ENCODE measurements at places on chromosomes 16 and 17. TPM values are rescaled to one million over a fixed set of nuclear protein-coding genes. Genes with fewer than 3 reads are reported as not detected.

DNA sequence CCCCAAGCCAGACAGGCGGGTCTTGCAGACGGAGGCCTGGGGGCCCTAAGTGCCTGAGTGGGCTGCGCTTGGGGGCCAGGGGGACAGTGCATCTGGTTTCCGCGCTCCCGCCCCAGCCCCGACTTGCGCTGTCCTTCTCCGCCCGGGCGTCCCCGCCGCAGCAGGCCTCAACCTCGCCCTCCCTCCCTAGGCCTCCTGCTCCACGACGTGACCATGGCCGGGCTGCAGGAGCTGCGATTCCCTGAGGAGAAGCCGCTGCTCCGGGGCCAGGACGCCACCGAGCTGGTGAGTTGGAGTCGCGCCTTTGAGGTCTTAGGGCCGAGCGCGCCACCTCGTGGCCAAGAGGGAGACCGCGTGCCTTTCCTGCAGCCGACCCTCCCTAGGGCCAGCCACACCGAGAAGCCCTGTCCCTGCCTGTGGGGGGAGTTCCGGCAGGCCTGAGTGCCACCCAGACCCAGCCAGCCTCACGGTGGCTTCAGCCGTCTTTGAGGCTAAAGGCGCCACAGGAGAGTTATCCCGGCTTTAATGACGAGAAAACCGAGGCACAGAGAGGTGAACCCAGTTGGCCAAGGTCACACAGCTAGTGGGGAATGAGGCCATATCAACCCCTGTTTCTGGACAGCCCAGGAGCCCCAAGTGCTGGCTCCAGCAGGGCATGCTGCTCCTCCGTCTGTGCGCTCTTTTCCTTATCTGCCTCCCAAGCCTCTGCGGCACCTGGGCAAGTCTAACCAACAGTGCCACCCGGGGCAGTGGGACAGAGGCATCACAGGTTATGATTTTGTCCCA is 12.2 kb upstream of the NDRG4 start:
- DNase-seq = peak; percentile 52

GRCh38 chr16:11636172-11636721 is 32.0 kb upstream of the SNN start:
- no peak for DNase-seq

GRCh38 chr17:57750109-57750871 is 5.2 kb upstream of the CCDC182 start:
- DNase-seq = no peak

GRCh38 chr17:57466017-57466471 is 209.7 kb downstream of the MSI2 start:
- no peak for DNase-seq

Gene POLG2
- 16.2 TPM for total RNA-seq

- DNase-seq = peak; percentile 18
Observed at GRCh38 chr17:7862692-7863437, 5.1 kb downstream of the CYB5D1 start.

DNA sequence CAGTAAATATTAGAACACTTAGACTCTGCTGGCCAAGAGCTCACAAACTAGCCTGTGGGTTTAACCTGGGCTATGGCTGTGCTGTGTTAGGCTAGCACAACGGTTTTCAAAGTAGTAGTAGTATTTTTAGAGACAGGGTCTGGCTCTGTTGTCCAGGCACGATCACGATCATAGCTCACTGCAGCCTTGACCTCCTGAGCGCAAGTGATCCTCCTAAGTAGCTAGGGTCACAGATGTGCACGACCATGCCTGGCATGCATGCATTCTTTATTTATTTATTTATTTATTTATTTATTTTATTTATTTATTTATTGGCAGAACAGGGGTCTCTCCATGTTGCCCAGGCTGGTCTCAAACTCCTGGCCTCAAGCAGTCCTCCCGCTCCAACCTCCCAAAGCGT is 10.3 kb downstream of the MRPL27 start:
- no peak for DNase-seq

DNA sequence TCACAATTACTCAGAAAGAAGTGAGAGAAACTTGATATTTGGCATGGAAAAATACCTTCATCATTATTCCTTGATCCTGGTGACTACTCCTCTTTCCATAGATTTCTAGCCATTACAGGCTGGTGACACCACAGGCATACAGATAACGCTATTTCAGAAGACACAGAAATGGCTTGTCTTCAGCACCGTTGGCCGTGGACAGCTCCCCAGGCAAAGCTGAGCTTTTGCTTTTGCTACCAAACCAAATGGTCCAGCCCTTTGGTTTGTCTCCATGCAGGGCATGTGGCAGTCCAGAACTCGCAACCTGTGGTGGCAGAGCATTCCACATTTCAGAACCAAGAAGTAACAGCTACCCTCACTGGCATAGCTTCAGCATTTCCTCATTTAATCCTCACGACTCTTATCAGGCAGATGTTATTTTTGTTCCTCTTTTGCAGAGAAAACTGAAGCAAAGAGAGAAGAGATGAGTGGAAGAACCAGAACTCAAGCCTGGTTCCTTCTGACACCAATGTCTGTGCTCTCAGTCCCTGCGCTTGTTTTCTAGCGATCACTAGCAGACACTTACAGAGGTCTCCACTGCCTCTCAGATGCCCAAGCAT is 55.5 kb downstream of the HS3ST4 start:
- no peak for DNase-seq

DNA sequence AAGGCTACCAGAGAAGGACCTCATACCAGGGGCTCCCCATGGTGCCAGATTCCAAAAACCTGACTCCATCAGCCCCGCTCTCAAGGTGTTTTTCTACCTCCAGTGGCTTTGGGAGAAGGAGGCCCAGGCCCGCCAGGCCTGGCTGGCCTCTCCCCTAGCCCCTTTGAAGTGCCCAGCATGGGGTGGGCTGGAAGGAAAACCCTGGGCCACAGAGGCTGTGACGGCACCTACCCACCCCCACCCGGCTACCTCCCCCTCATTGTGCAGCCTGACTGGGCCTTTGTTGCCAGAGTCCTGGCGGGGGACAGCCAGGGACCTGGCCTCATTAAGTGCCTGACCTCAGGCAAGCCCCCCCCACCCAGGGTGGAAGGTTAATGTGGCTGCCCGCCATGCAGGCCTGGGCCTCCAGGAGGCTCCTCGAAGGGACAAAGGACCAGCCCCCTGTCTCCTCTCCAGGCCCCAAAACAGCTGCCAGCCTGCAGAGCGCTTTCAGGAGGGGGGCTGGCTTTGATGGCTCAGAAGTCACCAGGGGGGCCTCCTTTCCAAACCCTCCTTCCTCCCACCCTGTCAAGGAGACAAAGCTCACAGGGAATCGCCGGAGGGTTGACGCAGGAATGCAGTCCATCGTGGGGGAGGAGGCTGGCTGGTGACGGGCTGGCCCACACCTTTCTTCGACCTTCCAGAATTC is 159.4 kb downstream of the ZNF423 start:
- no peak for DNase-seq
